ENCODE measurements at places on chromosomes 4 and X.

GRCh38 chr4:108695062-108695461 lies 44.7 kb downstream of the OSTC start:
- DNase-seq = no peak

- DNase-seq = peak; percentile 40
Observed at GRCh38 chr4:25290490-25291067, 22.0 kb upstream of the ZCCHC4 start.

DNA sequence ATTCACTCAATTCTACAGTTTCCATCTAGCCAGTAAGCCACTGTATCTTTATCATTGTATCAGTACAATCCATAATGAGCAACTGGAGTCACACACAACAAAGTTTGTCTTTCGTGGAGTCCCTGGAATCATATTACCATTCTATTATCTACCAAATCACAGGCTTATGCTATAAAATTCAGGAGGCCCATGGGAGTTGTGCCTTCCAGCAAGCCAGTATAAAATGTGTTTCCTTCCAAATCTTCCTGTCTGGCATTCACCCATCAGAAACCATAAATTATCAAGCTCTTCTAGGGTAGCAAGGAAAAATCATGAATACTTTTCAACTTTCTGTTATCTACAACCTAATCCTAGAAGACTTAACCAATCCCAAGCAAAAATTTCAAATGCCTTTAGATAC lies 1383.3 kb upstream of the PCDH7 start:
- no peak for DNase-seq

GRCh38 chrX:133630362-133630761 lies 215.1 kb upstream of the GPC4 start:
- no peak for DNase-seq

- DNase-seq = no peak
Observed at GRCh38 chr4:82789025-82789776, 9.4 kb downstream of the SCD5 start.

DNA sequence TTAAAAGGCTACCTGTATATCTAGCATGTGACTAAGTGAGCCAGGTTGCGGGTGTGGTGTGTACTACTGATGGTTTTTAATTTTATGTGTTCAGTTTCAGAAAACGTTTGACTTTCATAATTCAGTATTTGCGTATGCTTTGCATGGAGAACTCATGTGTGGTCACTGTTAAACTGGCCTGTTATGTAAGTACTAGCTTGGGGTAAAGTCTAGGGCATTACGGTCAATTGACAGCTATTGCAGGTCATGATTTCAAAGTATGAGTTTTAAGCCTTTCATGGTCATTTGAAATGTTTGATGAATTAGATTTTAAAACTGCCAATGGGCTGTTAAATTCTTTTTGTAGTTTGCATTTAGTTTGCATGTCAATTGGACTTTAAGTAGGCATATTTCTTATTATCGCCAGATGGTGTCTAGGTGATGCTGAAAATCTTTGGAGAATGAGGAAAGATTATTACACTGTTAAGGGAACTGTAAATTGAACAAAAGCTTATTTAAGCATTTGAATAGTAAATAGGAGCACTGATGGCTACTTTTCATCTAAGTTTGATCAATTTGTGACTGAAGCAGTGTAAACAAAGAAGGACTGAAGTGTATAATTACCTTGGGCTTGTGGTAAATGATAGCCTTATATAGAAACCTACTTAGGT lies 563.4 kb downstream of the DACH2 start:
- DNase-seq = no peak

DNA sequence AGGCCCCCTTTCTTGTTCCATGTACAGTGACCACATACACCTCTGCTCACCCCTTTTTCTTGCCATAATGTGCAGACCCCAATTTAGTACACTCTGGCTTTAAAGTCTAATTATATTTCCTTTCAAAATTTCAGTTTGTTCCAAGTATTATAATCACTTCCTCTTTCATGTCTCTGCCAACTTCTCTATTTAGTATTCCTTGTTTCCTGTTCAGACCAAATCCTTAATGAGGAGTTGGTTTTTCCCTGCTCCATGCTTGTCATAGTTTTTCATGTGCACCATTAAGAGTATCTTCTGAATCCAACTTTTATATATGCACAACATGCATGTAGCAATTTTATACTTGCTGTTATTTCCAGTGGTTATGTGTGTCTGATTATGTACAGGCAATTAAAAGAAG lies 32.3 kb downstream of the USP53 start:
- DNase-seq = no peak

- no peak for DNase-seq
Observed at GRCh38 chrX:110175146-110175545, 142.7 kb downstream of the AMMECR1 start.

DNA sequence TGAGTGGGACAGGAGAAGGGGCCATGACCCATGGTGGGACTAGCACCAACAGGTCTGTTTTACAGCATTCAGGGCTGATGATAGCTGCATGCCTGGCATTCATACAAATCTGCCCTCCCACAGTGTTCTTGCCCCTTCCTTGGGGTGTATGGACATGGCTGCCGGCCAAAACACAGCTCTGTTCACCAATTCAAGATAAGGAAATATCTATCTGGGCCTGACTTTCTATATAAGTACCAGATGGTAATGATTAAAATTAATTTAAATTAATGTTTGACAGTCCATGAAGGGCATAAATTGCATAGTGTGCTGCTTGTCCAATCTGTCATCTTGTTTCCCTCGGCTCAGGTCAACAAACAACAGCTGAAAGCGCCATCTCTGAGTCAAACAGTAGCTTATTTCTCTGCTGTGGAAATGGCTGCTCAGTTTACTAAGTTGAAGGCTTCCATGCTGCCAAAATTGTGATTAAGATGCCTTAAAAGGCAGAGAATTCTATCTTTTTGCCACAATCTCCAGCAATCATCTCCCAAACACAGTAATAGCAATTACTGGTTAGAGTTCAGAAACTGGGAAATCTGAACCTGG lies 67.0 kb upstream of the TSPAN7 start:
- no peak for DNase-seq

- DNase-seq = peak; percentile 47
Observed at GRCh38 chrX:129493643-129494042, 29.6 kb downstream of the SMARCA1 start.

DNA sequence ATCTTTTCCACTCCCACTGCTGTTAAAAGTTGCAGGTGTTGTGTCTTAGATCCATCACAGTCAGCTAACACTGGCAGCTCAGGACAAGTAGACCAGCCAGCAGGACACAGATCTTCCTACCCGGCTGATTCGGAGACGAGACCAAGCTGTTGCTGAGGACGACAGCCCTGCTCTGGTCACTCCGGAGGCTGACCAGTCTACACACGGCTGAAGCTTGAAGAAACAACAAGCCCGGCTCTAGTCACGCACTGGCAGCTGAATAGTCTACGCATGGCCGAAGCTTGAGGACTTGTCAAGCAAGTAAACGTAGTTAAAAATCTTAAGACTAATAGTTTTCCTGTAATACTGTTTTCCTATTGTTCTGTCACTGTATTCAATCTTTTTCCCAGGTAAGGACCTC lies 1.8 kb downstream of the ACOX3 start:
- no peak for DNase-seq

DNA sequence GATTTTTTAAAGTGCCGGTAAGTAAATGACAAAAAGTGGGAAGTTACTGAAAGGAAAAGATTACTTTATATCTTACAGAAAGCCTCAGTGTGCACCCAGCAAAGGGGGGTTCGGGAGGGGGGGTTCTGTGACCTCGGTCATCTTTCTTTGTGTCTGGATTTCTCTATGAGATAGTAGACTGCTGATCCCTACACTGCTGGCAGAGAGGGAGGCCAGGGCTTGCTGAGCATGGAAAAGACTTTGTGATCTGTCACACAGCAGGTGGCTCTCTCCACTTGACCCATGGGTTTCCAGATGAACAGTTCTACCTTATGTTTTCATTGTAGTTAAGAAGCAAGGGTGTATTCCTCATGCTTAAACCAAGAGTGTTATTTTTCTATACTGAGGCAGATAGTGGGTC lies 475.6 kb downstream of the PCDH10 start:
- DNase-seq = no peak

- DNase-seq = no peak
Observed at GRCh38 chrX:123170546-123170945, 13.5 kb upstream of the GRIA3 start.

DNA sequence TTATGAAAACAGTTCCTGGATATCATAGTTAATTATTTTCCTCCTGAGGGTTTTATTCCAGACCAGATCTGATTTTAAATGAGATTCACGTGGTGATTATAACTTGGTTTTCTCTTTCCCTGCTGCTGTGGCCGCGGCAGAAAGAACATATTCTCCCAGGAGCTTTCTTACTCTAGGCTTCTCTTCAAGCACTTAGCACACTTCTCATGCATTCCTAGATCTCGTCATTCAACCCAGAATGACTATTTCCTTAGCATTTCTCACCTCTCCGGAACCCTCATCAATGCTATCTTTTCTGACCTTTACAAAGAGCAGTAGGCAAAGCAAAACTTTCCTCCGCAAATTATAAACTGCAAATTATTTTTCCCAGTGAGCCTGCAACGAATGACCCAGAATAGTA lies 122.9 kb downstream of the GPAT3 start:
- DNase-seq = no peak

DNA sequence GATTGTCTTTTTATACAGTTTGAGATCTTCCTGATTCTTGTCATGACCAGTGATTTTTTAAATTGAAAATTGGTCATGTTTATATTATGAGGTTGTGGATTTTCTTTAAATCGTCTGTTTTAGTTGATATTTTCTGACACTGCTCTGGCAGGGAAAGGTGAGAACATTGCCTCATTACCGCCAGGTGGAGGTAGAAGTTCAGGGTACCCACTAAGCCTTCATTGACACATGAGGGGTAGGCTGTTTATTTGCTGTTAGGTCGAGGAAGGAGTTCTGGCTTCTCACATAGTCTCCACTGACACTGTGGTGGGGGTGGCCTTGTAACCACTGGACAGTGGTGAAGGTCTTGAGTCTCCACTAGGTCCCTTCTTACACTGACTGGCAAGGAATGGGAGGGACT lies 117.6 kb upstream of the GPR101 start:
- no peak for DNase-seq

DNA sequence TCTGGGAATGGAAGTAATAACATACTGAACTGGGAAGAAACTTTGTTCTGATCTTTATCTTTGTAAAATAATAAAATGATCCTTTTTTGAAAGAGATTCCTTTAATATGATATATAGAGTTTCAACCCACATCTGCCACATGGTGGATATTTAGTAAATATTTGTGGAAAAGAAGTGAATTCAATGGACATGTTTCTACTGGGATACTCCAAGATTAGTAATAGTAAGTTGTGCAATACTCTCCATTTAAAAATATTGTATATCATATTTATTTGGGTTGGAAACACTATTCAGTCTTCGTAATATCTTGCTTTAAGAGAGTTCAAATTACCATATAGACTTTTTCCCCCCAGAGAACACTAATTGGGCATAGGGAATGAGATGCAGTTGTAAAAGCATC lies 17.8 kb upstream of the ARSJ start:
- DNase-seq = no peak

- no peak for DNase-seq
Observed at GRCh38 chrX:154372612-154373022, 1.8 kb downstream of the FLNA start.

GRCh38 chr4:7365462-7366179 lies 69.1 kb downstream of the PSAPL1 start:
- no peak for DNase-seq

DNA sequence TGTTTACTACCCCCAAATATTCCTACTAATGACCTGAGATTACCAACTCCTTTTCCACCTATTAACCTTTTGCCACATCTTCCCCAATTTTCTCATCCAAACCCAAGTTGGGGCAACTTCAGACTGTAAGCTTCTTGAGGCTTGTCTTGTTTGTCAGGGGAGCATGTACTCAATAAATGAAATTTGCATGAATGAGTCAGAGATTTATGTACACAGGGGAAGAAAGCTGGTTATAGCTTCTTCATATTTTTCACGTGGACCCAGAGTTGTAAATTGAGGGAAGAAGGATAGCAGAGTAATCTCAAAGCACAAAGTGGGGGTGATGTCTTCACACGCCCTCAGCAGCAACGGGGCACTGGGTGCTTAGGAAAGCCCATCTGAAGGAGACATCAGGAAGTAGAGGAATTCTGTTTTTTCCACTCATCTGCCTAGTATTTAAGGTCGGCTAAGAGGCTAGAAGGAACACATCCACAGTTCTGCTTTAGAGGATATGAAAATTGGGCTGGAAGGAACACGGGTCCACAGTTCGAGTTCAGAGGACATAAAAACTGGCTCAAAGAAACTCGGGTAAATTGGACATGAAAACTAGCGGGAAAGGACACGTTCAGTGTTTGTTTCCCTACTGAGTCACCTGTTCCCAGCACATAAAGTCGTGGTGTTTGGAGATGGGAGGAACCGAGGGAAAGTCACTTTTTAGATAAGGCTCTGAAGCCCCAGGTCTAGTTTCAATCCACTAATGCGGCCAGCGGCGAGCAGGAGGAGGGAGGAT lies 696 bp upstream of the CA5B start:
- DNase-seq = peak; percentile 13

- DNase-seq = no peak
Observed at GRCh38 chr4:60314416-60314815, 885.7 kb upstream of the ADGRL3 start.

- no peak for DNase-seq
Observed at GRCh38 chr4:9988933-9989332, 32.4 kb downstream of the SLC2A9 start.

- DNase-seq = peak; percentile 31
Observed at GRCh38 chrX:48617542-48618340, 20.4 kb downstream of the WDR13 start.

GRCh38 chr4:153207027-153207426 lies 2.8 kb downstream of the TRIM2 start:
- DNase-seq = no peak

GRCh38 chr4:75042601-75043208 lies 109.8 kb downstream of the PARM1 start:
- DNase-seq = no peak

GRCh38 chr4:110418641-110419040 lies 57.3 kb upstream of the ENPEP start:
- DNase-seq = no peak

DNA sequence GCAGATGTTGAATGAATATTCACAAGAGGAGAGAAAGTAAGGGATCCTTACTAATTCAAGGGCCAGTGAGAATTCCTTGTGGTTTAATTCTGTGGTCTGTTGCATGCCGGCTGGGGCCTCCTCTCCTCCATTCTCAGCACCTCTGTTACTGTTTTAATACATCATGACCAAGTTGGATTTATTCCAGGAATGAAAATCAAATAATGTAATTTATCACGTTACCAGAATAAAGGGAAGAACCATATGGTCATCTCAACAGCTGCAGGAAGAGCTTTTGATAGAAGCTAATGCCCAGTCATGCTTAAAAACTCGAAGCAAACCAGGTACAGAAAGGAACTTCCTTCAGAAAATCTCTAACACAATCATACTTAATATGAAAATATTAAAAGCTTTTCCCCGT lies 54.1 kb downstream of the GRK4 start:
- peak; percentile 38 for DNase-seq

DNA sequence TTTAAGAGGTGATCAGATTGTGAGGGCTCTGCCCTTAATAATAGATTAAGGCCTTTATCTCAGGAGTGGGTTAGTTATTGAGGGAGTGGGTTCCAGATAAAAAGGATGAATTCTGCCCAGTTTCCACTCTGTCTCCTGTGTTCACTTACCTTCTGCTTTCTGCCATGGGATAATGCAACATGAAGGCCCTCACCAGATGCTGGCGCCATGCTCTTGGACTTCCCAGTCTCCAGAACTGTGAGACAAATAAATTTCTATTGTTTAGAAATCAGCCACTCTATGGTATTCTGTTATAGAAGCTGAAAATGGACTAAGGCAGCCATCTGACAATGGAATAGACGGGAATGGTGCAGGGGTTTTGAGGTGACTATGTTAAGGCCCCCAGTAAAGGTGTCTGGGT lies 6.9 kb upstream of the RELL1 start:
- DNase-seq = no peak
